Foreskin melanocyte (primary cell): ENCODE measurements at places on chromosomes 2 and 18.

DNA sequence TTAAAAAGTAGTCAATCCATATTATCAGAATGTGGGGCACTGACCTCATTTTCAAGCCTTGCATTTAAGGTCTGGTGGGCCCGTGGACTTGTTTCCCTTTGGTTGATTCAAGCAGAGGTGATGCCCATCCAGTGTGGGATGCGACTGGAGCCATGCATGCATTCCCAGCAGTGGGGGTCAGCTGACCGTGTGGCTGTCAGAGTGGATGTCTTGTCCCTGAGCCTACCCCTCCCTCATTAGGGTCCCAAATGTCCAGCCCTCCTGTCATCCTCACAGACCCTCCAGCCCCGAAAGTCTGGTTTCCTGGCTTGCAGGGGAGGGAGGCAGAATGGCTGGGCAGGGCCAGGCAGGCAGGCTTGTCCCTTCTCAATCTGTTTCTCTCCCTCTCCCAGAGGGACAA is 67.3 kb upstream of the SH3RF3 start:
- DNase-seq, result no peak

GRCh38 chr2:142306131-142306530 is 175.3 kb upstream of the LRP1B start:
- peak; percentile 40 for DNase-seq

- no peak for DNase-seq
These were observed 263.2 kb downstream of the IRS1 start for GRCh38 chr2:226536410-226536809.

DNA sequence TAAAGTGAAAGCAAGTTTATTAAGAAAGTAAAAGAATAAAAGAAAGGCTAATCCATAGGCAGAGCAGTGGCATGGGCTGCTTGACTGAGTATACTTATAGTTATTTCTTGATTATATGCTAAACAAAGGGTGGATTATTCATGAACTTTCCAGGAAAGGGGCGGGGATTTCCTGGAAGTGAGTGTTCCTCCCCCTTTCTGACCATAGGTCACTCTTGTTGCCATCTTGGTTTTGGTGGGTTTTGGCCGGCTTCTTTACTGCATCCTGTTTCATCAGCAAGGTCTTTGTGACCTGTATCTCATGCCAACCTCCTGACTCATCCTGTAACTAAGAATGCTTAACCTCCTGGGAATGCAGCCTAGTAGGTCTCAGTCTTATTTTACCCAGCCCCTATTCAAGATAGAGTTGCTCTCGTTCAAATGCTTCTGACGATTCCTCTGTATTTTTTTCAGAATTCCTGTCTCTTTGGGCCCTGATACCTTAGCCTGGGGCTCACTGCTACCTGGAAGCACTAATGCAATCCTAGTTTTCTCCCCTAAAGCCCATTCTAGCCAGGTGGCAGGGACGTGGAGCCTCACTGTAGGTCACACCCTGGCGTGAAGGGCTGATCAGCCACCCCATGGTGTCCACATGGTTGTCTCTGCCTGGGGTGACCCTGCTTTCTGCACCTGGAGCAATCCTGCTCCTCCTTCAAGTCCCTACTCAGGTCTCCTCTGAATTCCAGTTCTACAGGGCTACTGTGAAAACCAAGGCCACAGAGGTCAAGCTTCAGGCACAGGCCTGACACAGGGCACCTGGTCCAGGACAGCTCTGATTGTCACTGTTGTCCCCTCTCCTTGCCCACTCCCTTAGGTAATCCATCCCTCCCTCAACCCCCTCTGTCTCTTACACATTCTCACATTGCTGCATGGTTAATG is 6.0 kb upstream of the SLC35F6 start:
- DNase-seq, result peak; percentile 88

DNA sequence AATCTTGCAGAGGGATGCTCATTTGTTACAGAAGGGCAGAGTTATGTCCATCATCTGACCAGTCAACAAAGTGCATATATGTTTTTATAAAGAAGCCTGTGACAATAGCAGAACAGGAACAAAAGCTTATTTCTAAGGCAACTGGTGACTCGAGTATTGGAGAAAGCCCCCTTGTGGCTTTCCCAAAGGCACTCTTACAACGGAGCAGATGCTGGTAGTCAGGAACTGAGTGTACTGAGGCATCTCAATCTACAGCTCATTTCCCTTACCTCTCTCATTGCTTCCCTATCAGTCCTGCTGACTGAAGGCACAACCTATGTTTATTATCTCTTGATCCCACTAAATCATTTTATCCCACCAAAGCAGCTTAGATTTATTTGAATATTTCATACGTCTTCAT is 557.1 kb upstream of the CHAC2 start:
- DNase-seq, result no peak

DNA sequence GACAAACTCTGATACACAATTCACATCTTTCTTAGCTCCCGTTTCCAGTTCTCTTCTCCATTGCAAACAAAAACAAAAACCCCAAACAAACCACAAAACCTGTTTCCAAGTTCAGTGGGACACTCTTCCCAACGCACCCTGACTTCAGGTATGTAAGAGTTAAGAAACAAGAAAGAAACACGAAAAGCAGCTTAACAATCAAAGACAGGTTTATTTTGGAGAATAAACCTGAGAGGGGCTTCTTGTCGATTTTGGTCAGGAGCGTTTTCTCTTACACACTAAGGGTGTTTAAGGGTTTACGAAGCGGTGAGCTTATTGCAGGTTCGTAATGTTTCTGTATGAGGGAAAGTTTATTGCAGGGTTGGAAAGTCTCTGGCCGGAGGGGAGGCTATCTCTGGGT is 905 bp upstream of the ATG16L1 start:
- no peak for DNase-seq

DNA sequence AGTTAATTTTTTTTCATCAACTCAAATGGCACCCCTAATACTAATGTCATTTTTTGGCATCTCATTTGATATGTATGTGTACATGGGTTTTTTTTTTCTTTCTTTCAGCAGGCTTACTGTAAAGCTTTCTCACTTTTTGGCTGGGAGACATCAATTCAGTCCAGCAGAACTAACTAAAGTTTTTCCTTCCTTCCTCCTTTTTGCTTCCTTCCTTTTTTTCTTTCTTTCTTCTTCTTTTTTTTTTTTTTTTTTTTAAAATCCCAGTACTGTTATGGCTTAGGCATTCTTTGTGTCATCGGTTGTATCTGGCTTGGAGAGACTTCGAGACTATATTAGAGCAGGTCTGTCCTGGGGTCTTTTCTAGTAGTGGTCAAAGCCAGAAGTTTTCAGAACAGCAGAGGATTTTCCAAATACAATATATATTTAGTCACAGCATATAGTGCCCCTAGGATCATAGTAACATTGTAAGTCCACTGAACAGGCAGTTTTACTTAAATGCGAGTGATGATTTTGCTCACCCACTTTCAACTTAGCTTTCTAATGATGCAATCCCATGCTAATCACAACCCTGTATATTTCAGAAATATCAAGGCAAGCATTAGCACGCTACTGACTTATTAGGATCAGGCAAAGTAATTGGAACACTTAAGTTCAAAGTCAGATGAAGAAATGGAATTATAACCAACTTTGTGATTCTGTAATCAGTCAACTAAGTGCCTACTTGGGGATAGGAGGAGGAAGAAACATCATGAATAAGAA is 4.0 kb downstream of the KLHL29 start:
- no peak for DNase-seq
